ENCODE measurements at places on chromosomes 6 and 20.
A peak's percentile ranks its signal among the peaks of the same experiment; 100 is the strongest.

DNA sequence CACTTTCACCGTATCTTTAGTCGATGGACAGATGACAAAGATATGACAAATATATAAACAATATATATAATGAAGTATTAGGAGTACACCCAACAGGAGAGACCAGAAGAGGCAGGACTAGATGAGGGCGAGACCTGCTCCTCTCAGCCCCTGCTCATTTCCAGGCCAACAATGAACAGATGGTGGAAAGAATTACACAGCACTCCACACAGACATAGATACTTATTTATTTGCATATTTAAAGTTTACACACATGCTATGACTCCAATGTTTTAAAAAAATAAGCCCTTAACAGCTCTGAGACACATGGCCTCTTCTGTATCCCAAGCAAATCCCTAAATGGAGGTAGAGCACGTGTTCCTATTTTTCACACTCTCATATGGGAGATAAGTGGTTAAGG, 10.4 kb downstream of the FAM210B start:
- DNase-seq: no peak

DNA sequence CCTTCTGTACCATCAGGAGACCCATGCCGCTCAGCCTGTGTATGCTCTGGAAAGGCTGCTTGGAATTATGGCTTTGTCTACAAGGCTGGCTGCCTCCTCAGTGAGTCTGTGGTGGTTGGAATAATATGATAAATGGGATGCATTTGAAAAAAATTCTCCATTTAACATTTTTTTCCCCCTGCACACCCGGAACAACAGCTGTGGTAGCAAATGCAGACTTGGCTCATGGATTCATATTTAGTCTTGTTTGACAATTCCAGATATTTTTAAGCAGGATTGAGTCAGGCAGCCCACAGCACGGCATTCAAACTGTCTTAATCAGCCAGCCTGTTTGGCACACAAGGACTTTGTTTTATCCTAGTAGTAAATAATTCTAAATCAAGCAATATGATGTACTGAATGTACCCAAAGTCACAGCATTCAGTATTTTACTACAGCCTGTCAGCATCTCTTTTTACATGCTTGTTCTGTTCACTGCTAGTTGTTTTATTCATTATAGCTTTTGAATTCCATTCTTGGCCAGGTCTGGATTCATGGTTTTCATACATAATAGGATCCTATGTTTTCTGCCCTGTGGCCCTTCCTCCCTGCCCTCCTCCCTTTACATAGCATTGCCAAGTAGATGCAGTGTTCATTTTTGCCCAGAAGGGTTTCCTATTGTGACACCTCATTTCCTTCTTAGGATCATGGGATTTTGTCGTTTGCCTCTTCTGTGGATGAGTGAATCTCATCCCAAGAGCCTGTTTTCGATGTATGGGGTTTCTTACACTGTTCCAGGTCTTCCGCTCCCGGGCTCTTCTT, 68.1 kb downstream of the LRRC1 start:
- no peak for DNase-seq

DNA sequence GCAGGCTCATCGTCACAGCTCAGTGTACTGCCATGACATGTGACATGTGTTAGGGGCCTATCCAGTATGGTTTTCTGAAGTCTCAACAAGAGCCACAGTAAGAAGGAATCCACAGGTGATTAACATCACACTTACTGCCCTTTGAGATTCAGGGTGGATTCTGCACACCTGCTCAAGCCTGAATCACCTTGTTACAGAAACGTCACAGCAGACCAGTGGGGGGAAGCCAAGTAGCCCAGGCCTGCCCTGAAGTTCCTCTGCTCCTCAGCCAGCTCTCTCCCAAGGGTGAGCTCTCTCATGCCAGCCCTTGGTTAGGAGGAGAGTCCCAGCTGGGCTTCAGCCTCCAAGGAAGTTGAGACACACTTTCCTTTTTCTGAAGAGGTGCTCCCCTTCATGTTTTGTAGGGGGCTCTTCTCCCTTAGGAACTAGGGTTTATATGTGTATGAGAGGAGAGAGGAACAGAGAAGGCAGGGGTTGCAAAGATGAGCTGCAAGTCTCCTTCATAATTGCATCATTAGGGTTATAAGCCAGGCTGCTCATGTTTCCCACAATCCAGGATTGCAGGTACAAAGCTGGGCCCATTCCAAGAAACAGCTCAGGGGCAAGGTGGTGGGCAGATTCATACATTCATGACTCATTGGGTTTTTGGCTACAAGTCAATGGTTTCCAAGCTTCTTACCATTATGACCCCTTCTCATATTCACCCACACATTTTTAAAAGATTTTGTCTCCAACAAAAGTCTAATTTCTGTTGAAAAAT, 11.6 kb downstream of the GSS start:
- DNase-seq: no peak

GRCh38 chr6:127914240-127914639, 13.4 kb upstream of the THEMIS start:
- DNase-seq: no peak

- peak; percentile 76 for DNase-seq
Observed at GRCh38 chr6:18022398-18023231, 35.2 kb upstream of the KIF13A start.

DNA sequence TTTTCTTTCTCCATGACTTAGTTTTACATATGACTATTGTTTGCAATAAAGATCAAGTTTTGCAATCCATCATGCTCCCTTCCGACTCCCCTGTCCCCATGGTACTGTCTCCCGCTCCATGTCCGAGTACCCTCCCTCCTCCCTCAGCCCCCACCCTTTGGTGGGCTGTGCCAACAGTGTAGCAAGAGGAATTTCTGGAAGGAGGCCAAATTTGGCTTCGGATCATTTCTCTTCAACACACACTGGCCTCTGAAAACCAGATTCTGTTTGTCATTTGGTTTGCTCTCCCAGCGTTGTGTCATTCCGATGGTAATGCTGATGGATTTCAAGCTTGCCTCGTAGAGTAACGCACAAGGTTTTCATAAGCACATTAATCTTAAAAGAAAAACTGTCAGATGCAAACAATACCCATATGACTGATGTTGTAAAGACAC, 22.9 kb upstream of the PAX1 start:
- DNase-seq: peak; percentile 33

DNA sequence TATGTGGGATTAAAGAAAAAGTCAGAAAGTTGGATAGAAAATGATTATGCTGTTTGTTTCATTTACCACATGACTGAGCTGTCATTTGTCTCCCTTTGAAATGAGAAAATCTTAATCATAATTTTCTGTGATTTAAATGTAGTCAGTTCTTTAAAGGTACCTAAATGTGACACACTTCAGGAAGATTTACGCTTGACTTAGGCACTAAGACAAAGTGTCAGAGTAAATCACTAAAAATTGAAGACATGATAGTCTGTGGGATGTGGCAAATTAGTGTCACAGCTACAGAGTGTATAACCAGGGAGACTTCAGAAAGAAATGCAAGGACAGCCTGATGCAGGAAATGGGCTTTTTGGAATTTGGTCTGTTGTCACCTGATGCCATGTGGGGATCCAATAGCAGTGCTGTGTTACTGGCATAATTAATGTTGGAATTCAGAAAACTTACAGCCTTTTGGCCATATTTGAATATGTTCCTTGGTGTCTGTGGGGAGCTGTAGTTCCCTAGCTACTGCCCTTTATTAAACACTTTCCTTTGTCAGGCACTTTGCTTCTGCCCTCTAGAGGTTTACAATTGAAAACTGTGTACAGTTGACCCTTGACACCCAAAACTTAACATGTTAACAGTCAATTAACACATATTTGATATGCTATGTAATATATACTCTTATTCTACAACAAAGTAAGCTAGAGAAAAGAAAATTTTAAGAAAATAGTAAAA, 493.8 kb downstream of the UTRN start:
- DNase-seq: peak; percentile 7

DNA sequence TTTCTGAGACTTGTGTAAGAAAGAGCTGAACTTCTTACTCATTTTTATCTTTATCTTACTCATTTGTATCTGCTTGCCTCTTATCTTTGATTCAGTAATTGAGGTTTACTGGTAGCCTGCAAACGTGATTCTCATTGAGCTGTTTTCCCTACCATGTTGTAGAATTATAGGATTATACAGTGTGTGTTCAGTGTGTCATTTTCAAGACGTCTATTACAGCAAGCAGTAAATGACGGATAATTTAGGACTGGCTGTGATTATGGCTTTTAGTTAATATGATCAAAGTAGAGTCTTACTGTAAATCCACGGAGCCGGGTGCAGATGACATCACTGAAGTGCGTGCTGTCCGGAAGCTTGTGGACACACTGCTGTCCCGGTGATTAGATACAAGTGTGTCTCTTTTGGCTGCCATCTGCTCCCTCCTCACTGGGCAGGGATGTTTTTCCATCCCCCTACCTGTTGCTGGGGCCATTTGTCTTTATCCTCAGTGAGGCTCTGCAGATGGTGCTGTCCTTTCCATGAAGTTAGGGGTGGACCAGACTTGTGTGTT, 6.0 kb downstream of the NELFCD start:
- DNase-seq: no peak

DNA sequence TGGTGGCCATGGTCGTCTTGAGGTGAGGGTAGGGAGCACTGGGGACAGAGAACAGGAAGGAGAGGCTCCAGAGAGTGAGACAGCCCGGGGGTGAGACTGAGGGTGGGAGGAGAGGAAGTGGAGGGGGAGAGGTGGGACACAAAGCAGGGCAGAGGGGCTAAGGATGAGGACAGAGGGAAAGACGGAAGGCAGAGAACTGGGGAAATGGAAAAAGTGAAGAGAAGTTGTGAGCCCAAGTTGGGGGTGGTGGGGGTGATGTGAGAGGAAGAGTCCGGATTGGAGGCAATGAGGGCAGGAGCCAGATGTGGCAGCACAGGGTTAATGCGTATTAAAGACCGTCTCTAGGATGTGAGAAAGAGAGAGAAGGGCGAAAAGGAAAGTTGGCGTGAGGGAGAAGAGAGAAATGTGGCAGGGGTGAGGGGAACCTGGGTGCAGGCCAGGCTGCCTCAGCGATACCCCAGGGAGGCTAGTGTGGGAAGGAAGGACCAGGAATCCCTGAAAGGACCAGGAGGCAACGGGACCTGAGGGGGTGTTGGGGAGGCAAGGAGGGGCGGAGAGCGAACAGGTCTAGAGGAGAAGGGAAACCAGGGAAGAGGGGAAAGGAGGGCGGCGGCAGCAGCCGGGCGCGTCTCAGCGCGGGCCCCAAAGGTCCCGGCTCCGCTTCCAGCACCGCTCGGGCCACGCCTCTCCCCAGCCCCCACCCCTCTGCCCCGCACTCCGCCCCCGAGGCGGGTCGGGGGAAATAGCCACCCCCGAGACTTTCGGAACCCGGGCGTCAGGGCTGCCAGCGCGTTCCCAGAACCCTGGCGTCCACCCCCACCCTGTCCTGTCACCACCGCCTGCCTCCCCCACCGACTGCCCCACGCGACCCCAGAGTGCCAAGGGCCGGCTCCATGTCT, at the start of gene PPP1R18:
TSS of gene PPP1R18 (minus strand) at position 637 of the 899 bp plus-strand sequence. CDS start at position 10, 627 bp downstream.
- DNase-seq: peak; percentile 54

DNA sequence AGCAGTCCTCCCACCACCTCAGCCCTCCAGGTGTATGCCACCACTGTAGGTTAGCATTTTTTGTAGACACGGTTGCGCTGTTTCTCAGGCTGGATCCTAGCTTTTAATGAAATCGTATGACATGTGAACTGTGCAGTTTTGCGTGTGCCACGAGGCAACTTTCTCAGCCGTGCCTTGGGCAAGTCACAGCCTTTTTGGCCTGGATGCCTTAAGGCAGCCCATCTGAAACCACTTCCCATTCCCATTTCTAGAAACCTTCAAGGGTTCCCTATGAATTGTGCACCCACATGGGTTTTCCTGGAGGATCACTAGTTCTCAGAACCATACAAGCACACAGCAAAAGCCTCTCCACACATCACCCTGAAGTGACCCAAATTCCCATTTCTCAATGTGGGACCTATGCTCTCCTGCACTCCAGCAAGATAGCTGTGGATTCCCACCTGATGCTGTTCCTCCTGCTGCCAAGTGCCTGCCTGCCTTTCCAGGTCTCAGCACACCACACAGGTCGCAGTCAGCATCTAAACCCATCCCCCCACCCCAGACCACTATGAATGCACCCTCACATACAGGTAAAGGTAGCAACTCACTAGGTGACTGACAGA, 28.9 kb downstream of the SNX5 start:
- DNase-seq: no peak

DNA sequence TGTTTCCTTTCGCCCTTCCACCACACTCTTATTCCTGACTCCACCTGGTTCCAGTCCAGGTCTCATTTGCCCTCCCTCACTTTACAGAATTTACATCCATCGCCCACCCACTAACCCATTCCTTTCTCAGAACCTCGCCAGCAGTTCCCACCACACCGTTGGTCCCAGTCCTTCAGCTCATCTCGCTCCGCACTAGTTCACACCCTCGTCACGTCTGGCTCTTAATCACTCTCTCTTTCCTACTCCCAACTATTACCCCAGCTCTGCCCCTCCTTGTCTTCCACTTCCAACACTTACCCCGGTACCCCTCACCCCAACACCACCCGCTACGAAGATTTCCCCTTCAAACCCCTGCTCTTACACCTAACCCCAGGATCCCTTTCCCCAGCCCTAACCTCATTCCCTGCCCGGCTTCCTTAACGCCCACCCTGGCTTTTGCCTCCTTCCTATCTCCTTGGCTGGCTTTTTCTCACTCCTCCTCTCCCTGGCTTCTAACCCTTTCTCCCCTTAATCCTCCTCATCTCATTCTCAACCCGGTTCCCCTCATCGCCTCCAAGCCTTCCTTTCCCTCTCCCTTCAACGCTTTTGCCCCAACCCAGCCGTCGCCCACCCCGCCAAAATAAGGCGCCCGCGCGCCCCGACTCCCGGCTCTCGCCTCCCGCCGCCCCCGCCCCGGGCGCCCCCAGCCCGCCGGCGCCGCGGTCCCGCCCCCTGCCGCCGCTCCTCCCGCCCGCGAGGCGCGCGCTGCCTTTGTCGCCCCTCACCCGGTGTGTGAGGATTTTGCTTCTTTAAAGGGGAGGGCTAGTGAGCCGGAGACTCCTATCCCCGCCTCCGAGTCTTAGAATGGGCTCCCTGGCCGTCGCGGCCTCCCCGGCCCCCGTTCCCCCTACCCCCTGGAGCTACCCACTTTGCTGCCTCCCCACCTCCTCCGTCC, 542 bp downstream of the USP49 start:
- peak; percentile 72 for DNase-seq

DNA sequence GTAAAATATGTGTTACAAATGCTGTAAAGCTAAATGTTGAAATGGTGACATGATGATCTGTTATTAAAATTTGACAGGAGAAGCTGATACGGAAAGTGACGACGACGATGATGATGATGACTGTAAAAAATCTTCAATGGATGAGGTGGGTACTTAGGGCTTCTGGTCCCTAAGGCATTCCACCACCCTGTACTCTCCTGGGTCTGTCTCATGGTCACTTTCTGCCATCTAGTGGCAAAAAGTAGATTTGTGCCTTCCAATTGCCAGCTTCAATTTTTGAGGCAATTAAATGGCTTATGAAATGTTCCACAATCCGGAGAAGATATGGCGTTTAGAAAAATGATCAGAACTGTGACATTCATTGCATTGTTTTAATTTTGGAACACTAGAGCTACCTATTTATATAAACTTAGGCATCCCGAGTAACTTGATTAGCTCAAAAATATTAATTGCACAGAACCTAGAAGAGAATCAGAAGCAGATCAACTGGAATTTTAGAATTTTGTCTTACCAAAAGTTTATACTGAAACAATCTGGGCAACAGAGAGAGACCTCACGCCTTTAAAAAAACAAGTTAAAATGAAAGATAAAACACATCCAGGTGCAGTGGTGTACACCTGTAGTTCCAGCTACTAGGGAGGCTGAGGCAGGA, 346.5 kb upstream of the PLCB4 start:
- DNase-seq: peak; percentile 72

GRCh38 chr6:161137839-161138542, 135.9 kb downstream of the AGPAT4 start:
- no peak for DNase-seq

GRCh38 chr6:117157448-117157847, 107.9 kb upstream of the VGLL2 start:
- no peak for DNase-seq
